ENCODE measurements at places on chromosomes 12 and 14.

- DNase-seq, result no peak
These were observed 53.5 kb downstream of the SLC38A6 start for GRCh38 chr14:61034416-61035120.

GRCh38 chr12:26373606-26374495, 178.5 kb downstream of the SSPN start:
- DNase-seq, result no peak

GRCh38 chr14:102969901-102970300, 47.4 kb downstream of the AMN start:
- DNase-seq, result no peak

- peak; percentile 16 for DNase-seq
These were observed 11.2 kb downstream of the CEP170B start for GRCh38 chr14:104876251-104876699.

GRCh38 chr12:27464220-27464554, 17.7 kb downstream of the SMCO2 start:
- DNase-seq, result no peak

DNA sequence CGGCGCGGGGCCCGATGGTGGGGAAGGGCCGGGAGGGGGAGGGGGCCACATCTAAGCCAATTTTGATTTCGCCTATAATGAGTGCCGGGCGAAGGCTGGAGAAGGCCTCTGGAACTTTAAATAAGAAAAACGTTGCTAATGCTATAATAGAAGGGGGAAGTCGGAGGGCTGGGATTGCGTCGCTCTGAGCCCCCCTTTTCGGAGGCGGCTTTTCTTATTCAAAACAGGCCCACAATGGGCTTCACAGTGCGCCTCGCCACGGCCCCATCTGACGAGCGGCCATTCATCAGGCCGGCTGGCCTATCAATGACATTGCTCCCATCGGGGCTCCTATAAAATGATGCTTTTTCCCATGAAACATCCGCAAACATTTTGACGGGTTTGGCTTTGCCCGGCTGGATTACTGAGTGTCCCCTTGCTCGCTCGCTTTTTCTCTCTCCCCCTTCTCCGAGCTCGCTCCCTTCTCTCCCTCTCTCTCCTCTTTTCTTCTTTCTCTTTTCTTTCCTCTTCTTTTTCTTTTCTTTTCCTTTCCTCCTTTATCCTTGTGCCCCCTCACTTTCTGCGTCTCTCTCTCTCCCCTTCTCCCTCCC, at the start of gene RFX4:
RFX4 (plus strand) TSS at position 364 of the 590 bp plus-strand sequence. CDS start 317 bp downstream, outside the sequence.
- no peak for DNase-seq

DNA sequence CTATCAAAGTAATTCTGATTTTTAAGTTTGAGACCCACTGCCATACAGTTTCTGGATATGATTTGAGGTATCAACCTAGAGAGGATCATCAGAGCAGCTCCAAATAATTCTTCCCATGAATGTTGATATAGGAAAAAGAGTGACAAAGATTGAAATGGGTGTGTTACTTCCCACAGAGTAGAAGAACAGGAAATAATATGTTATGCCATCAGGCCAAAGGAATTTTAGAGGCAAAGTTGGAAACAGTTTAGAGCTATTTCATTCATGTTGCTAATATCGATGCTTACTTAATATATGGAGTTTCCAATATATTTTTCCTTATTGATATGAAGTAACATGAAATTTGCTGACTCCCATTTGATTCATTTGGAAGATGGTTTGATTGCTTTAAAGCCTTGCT, 8.9 kb upstream of the MSRB3 start:
- DNase-seq, result no peak

DNA sequence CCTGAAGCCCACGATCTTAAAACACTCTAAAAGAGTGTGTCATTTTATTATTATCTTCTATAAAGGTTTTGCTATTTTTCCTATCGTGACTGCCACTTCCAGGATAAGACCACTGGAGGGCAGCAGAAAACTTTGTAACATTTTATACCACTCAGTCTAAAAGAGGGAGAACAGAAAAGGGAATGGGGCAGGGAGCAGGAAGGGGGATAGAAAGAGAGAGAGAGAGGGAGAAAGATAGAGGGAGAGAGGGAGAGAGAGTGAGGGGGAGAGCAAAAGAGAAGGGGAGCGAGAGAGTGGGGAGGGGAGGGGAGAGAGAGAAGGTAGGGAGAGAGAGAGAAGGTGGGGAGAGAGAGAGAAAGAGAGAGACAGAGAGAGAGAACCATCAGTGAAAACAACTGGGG, 2.0 kb upstream of the ART4 start:
- peak; percentile 21 for DNase-seq

DNA sequence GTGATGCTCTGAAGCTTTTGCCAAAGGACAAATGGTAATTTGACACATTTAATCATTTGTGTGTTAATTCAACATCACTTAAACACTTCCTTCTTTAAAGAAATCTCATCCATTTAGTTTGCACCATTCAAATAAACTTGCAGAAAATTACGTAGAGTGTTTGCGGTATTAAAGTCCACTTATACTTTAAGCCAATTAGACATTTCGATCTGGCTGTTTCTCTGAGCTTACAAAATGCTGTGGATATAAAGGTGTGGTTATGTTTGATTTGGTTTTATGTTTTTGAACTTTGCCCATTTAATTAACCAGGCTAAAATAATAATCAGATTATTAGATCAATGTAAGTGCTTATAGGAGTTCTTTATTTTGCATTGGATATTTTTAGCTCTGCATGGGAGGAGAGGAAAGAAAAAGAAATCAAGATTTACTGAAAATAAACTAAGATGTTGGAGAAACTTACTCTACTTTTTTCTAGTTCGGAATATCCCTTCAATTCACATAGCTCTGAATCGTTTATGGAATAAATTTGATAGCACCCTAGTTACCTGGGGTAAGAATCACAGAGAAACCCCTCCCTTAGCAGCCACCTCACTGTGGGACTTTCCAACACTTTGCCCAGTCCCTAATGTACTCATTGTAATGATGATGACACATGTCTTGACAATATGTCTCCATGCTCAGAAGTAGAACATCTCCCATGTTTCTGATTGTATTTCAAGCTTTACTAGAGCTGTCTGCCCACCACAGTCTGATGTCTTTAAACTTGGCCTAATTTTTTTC, 268.0 kb downstream of the BTG1 start:
- peak; percentile 24 for DNase-seq

DNA sequence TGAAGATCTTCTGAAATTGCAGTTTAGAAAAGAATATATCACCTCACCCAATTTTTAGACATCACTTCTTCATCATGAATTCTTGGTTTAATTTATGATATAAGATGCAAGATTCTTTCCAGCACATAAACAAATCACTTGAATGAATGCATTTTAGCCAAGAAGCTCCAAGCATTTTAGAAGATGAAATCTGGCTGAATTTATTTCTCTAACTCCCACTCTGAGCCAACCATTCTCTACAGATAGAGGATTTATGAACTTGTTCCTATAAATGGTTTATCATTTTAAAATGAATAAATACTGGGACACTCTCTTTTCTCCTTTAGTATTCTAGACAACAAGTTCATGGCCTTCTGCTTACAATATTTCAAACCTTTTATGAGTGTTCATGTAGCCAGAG, 71.7 kb downstream of the GRIP1 start:
- no peak for DNase-seq

- DNase-seq, result no peak
These were observed 14.7 kb downstream of the MMAB start for GRCh38 chr12:109558374-109559199.

DNA sequence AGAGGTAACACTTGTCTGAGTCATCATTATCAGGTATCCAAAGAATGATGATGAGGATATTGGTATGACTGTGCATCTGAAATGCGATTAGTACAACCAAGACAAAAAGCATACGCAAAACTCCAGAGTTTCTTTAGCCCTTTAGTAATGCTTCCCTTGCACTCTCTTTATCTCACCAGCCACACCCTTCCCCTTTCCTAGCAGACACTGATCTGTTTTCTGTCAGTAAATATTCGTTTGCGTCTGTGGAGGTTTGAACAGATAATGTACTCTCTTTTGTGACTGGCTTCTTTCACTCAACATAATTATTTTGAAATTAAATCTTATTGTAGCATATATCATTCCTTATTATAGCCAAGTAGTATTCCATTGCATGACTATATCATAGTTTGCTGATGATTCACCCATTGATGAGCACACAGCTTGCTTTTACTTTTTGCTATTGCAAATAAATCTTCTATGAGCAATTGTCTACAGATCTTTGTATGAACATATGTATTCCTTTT, 775.7 kb downstream of the SLC6A15 start:
- no peak for DNase-seq

GRCh38 chr12:113471619-113472171, at the start of gene LHX5:
Gene LHX5, minus strand, starts transcription at chr12:113471871. Its CDS starts 373 bp downstream, at chr12:113471498.
- DNase-seq, result no peak

DNA sequence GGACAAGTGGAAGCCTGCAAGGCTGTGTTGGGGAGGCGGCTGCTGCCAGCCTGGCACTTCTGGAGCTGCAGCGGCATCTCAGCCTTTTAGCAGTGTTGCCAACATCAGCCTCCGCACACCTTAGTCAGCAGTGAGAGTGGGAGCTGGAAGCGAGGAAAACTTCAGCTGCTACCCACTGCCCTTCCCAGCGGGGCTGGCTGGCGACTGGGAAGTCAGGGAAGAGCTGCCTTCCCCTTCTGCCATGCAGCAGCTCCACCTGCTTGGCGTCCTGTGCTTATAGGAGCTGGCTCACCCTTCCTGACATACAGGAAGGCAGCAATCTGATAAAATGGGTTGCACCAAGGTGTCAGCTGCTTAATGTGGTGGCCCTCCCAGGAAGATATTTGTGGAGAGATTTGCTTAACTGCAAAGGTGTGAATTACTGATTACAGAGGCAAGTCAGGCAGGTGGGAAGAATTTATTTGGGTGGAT, 15.4 kb upstream of the PLEKHG3 start:
- DNase-seq, result no peak

- no peak for DNase-seq
These were observed 28.9 kb downstream of the RTRAF start for GRCh38 chr14:52018252-52018651.

GRCh38 chr14:86086962-86087361, 557.0 kb downstream of the FLRT2 start:
- no peak for DNase-seq

DNA sequence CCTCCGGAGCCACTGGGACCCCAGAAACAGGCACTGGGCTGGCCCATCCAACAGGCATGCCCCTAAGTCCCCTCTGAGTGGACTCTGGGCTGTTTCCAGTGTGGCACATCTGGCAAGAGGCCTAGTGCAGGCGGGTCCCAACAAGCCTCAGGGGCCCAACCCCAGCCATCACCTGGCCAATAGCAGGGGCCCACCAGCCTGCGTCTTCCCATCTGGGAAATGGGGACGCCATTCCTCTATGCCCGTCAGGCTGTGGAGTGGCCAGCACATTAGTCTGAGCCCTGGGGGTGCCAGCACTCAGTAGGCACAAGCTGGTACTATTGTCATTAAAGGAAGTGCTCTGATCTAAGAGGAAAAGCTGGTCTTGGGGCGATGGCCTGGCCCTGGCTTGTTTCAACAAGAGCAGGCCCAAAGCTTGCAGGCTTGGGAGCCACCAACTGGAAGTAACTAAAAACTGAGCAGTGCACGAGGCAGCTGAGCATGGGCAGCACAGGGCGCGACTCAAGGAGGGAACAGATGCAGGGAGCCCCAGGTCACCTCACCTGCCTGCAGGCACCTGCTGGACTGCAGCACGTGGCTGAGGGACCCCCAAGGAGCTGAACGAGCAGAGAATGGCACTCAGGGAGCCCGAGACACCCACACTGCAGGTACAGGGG, 8.4 kb downstream of the DEGS2 start:
- DNase-seq, result no peak

DNA sequence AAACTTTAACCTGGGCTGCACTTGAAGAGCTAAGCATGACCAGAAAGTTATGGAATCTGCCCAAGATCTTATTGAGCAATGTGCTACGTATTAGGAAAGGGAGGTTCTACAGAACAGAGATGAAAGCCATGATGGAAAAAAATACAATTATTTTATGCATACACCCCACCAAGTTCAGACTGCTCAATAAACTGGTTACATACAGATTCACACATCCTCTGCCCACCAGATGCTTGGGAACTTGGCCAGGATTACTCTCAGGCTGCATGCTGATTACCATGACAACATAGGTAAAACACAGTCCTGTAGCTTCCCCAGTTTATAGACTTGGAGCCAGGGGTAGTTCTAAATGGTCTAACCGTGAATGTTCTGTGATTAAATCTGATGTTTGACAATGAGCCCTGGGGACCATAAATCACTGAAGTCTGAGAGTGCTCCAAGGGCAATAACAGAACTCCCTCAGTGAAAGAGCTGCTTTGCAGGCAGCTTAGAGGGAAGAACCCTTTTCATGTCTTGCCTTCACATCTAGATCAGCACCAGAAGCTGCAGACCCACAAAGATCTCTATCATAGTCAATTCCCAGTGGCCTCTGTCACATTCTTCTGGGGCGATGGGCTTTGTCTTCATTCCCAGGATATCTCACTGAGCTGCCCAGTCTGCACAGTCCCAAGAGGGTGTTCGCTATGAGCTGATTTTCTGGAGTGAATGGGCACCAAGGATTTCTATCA, 232.2 kb downstream of the EMP1 start:
- DNase-seq, result no peak

Data from CD4-positive, CD25-positive, alpha-beta regulatory T cell (primary cell).